ENCODE measurements at places on chromosomes 2 and 18.
A peak's percentile ranks its signal among the peaks of the same experiment; 100 is the strongest.

GRCh38 chr18:55400590-55401541, 187.1 kb downstream of the TCF4 start:
- H3K27ac ChIP-seq = no peak overlapping the region
- DNase-seq = no peak
- H3K4me1 ChIP-seq = no peaks in the 10 kb centered on the region
- H3K36me3 ChIP-seq = no peaks in the 10 kb centered on the region
- H3K4me3 ChIP-seq = no peak overlapping the region

DNA sequence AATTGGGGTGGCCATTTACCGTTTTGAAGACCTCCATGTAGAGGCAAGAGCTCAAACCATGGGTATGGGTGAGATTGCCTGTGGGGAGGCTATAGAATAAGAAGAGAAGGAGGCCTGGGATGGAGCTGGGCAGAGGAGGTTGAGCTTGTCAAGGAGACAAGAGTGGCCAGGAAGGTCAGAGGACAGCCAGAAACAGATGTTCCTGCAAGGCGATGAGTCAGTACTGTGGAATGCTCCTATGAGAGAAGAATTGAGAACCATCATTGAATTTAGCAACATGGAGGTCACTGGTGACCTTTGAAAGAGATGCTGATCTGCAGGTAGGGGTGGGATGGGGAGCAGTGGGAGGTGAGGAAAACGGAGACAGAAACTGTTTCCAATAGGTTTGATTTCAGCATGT, 3.5 kb downstream of the ACSL3 start:
- no peak for DNase-seq
- H3K27me3 ChIP-seq = no peaks in the 10 kb centered on the region
- H3K4me3 ChIP-seq = no peak overlapping the region
- H3K4me1 ChIP-seq = peaks cover 13% of the 10 kb centered on the region
- no peak overlapping the region for H3K27ac ChIP-seq

GRCh38 chr2:239911641-239912071, 113.5 kb downstream of the NDUFA10 start:
- H3K36me3 ChIP-seq = no peaks in the 10 kb centered on the region
- H3K4me3 ChIP-seq = no peak overlapping the region
- peaks cover 2% of the 10 kb centered on the region for H3K27me3 ChIP-seq
- H3K4me1 ChIP-seq = peaks cover 8% of the 10 kb centered on the region
- no peak overlapping the region for H3K27ac ChIP-seq
- no peak for DNase-seq

GRCh38 chr2:236631281-236631855, 61.7 kb downstream of the ACKR3 start:
- peaks cover 1% of the 10 kb centered on the region for H3K27me3 ChIP-seq
- no peak overlapping the region for H3K27ac ChIP-seq
- H3K4me1 ChIP-seq = no peaks in the 10 kb centered on the region
- no peak for DNase-seq

GRCh38 chr2:56688661-56689060, 504.9 kb downstream of the CCDC85A start:
- no peaks in the 10 kb centered on the region for H3K4me1 ChIP-seq
- H3K27ac ChIP-seq = no peak overlapping the region
- no peaks in the 10 kb centered on the region for H3K27me3 ChIP-seq
- DNase-seq = no peak
- H3K4me3 ChIP-seq = no peak overlapping the region

- peaks cover 2% of the 10 kb centered on the region for H3K27me3 ChIP-seq
- H3K4me3 ChIP-seq = no peak overlapping the region
- no peak for DNase-seq
- H3K27ac ChIP-seq = no peak overlapping the region
- no peaks in the 10 kb centered on the region for H3K4me1 ChIP-seq
Observed at GRCh38 chr2:180871649-180872048, 108.8 kb upstream of the UBE2E3 start.

DNA sequence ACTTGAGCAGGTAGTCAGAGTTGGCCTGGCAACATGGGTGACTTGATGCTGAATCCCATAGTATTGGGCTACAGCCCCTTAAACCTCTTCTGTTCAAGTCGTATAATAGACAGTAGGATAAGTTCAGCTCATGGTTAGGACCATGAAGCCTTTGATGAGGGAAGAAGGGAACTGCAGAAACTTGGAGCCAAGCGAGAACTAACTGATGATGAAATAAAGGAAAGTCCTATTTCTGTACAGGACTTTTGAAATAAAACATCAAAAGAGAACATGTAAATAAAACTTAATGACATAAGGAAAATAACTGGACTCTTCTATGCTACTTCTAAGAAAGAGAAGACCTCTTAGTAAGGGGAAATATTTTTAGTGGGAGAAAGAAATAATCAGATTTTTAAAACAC, 51.2 kb upstream of the UGP2 start:
- H3K36me3 ChIP-seq = no peaks in the 10 kb centered on the region
- H3K27me3 ChIP-seq = peaks cover 2% of the 10 kb centered on the region
- DNase-seq = no peak
- H3K4me3 ChIP-seq = no peak overlapping the region
- H3K4me1 ChIP-seq = no peaks in the 10 kb centered on the region

GRCh38 chr2:141871913-141872634, 258.7 kb downstream of the LRP1B start:
- DNase-seq = no peak
- no peaks in the 10 kb centered on the region for H3K4me1 ChIP-seq
- no peak overlapping the region for H3K4me3 ChIP-seq
- H3K27ac ChIP-seq = no peak overlapping the region
- H3K27me3 ChIP-seq = no peaks in the 10 kb centered on the region
- H3K36me3 ChIP-seq = peaks cover 7% of the 10 kb centered on the region

GRCh38 chr2:224162122-224162521, 123.0 kb upstream of the SERPINE2 start:
- DNase-seq = no peak
- H3K27me3 ChIP-seq = peaks cover 4% of the 10 kb centered on the region
- H3K36me3 ChIP-seq = no peaks in the 10 kb centered on the region
- H3K4me3 ChIP-seq = no peak overlapping the region

DNA sequence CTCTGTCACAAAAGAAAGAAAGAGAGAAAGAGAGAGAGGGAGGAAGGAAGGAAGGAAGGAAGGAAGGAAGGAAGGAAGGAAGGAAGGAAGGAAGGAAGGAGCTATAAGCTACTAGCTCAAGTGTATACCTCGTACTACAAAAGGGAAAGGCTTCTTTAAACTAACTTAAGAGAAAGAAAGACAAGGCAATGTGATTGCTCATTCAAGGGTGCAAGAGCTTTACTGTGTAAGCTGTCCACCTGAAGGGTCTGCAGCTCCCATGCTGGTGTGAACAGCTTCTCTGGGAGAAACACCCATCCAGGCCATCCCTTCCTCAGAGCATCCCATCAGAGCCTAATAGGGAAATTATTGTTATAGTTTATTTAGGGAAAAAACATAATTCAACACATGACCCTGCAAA, 286.1 kb upstream of the ID2 start:
- no peak overlapping the region for H3K4me3 ChIP-seq
- peaks cover 68% of the 10 kb centered on the region for H3K4me1 ChIP-seq
- no peak for DNase-seq
- peak overlapping the region; percentile 32 for H3K27ac ChIP-seq
- H3K27me3 ChIP-seq = no peaks in the 10 kb centered on the region

GRCh38 chr2:205003288-205003687, 458.0 kb downstream of the PARD3B start:
- no peak overlapping the region for H3K4me3 ChIP-seq
- no peak for DNase-seq
- peaks cover 1% of the 10 kb centered on the region for H3K27me3 ChIP-seq
- peaks cover 4% of the 10 kb centered on the region for H3K4me1 ChIP-seq
- no peak overlapping the region for H3K27ac ChIP-seq

GRCh38 chr18:29883114-29883513, 1159.4 kb downstream of the DSC3 start:
- H3K36me3 ChIP-seq = no peaks in the 10 kb centered on the region
- no peaks in the 10 kb centered on the region for H3K4me1 ChIP-seq
- no peak overlapping the region for H3K4me3 ChIP-seq

GRCh38 chr2:136117909-136118818, at the start of gene CXCR4:
Gene CXCR4, minus strand, starts transcription at chr2:136118149. Its CDS starts 89 bp downstream, at chr2:136118060.
- peaks cover 20% of the 10 kb centered on the region for H3K36me3 ChIP-seq
- DNase-seq = peak; percentile 84
- peak within 1 kb of the TSS; percentile 99 for H3K27ac ChIP-seq
- H3K4me3 ChIP-seq = peak within 1 kb of the TSS; percentile 96

GRCh38 chr2:161090411-161090810, 69.8 kb upstream of the TANK start:
- no peak overlapping the region for H3K27ac ChIP-seq
- no peak overlapping the region for H3K4me3 ChIP-seq
- H3K36me3 ChIP-seq = no peaks in the 10 kb centered on the region
- DNase-seq = peak; percentile 12
- peaks cover 3% of the 10 kb centered on the region for H3K27me3 ChIP-seq

GRCh38 chr2:134773335-134773734, 54.5 kb upstream of the TMEM163 start:
- H3K4me3 ChIP-seq = no peak overlapping the region
- DNase-seq = no peak
- no peak overlapping the region for H3K27ac ChIP-seq
- peaks cover 3% of the 10 kb centered on the region for H3K27me3 ChIP-seq
- H3K4me1 ChIP-seq = no peaks in the 10 kb centered on the region
- no peaks in the 10 kb centered on the region for H3K36me3 ChIP-seq

DNA sequence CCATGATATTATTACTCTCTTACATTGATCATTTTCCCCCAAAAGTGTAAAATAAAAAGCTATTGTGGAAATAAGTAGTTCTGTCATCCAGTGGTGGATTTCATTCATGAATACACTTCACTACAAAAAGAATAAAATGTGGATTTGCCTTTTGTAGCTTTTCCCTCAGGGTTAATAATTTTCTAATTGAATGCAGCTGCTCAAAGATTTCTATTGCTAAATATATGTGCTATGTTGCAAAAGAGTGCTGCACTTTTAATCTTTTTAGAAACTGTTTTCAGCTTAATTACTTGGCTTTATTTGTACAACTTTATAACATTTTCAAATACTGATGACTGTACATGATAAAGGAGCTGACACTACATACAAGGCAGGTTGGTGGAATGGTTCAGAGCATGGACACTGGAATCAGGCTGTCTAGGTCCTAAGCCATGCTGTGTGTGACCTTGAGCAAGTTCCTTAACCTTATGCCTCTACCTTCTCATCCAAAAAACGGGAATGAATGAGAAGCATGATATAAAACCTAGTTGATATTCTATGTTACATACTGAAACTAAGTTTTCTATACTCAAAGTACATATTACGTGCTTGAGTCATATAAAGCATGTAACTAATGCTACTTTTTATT, 128.8 kb downstream of the THSD7B start:
- H3K27me3 ChIP-seq = peaks cover 2% of the 10 kb centered on the region
- H3K36me3 ChIP-seq = no peaks in the 10 kb centered on the region
- H3K4me3 ChIP-seq = no peak overlapping the region
- H3K27ac ChIP-seq = no peak overlapping the region
- no peak for DNase-seq
- H3K4me1 ChIP-seq = no peaks in the 10 kb centered on the region

GRCh38 chr2:155424518-155424917, 726.0 kb downstream of the KCNJ3 start:
- no peaks in the 10 kb centered on the region for H3K36me3 ChIP-seq
- no peak overlapping the region for H3K4me3 ChIP-seq
- DNase-seq = no peak
- H3K4me1 ChIP-seq = no peaks in the 10 kb centered on the region

DNA sequence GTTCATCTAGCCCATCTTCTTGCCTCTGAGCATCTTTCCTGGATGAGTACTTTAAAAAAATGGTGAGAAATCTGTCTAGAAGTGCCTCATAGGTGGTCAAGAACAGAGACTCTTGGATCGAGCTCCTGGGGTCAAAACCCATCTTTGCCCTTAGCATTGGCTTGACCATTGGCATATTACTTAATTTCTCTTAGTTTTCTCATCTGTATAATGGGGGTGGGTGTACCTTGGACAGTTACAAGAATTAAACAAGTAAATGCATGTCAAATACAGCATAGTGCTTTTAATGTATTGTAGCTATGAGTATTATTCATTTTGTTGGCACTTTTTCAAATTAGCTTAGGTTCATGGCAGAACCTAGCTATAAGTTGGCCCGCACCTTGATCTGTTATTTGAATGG, 36.8 kb downstream of the DHRS9 start:
- peaks cover 2% of the 10 kb centered on the region for H3K27me3 ChIP-seq
- H3K4me3 ChIP-seq = peak overlapping the region; percentile 3
- H3K4me1 ChIP-seq = peaks cover 50% of the 10 kb centered on the region
- H3K36me3 ChIP-seq = no peaks in the 10 kb centered on the region
- DNase-seq = no peak

- no peak overlapping the region for H3K4me3 ChIP-seq
- H3K4me1 ChIP-seq = no peaks in the 10 kb centered on the region
- no peaks in the 10 kb centered on the region for H3K36me3 ChIP-seq
- DNase-seq = no peak
Observed at GRCh38 chr2:4962419-4962818, 729.8 kb upstream of the SOX11 start.

DNA sequence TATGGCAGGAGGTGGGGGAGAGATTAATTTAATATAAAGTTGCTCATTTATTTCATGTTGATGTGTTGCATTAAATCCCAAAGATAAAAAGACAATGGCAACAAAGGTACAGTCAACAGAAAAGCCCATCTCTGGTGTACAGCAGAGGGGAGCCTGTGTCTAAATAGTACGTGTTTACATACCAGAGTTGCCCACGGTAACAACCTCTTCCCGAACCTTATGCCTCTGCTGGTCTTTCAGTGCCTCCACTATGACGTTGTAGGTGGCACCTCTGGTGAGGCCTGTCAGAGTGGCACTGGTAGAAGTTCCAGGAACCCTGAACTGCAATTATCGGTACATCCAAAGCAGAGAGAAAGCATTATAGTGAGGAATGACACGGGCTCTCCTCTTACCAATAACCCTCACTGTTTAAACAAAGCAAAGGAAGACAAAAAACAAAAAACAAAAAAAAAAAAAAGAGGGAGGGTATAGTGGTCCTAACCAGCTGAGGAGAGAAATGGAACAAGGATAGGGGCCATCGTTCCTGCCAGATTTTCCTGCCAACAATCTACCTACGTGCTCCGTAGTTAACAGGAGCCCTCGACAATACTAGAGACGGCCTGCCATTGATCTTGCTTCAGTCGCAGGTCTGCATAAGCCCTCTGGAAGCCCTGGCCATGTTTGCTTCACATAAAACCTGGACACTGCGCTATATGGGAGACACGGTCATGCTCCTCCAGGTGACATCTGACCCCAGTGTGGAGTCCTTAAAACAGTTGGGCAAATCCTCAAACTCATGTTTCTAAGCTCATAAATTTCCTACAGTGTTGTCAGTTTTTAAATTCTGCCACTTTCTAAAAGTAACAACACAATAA, 58.5 kb downstream of the ATIC start:
- no peaks in the 10 kb centered on the region for H3K4me1 ChIP-seq
- H3K27ac ChIP-seq = no peak overlapping the region
- DNase-seq = no peak
- H3K27me3 ChIP-seq = no peaks in the 10 kb centered on the region
- H3K36me3 ChIP-seq = peaks cover 20% of the 10 kb centered on the region
- no peak overlapping the region for H3K4me3 ChIP-seq

DNA sequence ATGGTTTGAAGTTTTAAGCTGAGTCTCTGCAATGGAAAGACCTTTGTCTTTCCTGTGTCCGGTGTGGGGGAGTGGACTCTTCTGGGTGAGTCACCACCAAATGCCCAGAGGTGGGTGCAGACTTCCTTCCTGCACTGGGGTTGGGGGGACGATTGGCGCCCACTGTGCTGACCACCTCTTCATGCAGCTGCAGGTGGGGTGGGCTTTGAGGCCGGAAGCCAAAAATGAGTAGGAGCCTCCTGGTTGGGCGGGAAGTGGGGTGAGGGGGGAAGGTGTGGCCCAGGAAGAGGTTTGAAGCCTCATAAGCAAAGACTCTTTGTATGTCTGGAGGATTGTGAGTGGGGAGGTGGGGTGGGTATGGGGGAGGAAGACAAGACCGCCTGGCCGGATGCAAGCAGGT, 27.6 kb downstream of the PAX8 start:
- peak overlapping the region; percentile 64 for H3K27ac ChIP-seq
- H3K4me3 ChIP-seq = peak overlapping the region; percentile 67
- DNase-seq = peak; percentile 28

Measured in immature natural killer cell (primary cell).